ENCODE measurements at places on chromosomes 12 and 14.

DNA sequence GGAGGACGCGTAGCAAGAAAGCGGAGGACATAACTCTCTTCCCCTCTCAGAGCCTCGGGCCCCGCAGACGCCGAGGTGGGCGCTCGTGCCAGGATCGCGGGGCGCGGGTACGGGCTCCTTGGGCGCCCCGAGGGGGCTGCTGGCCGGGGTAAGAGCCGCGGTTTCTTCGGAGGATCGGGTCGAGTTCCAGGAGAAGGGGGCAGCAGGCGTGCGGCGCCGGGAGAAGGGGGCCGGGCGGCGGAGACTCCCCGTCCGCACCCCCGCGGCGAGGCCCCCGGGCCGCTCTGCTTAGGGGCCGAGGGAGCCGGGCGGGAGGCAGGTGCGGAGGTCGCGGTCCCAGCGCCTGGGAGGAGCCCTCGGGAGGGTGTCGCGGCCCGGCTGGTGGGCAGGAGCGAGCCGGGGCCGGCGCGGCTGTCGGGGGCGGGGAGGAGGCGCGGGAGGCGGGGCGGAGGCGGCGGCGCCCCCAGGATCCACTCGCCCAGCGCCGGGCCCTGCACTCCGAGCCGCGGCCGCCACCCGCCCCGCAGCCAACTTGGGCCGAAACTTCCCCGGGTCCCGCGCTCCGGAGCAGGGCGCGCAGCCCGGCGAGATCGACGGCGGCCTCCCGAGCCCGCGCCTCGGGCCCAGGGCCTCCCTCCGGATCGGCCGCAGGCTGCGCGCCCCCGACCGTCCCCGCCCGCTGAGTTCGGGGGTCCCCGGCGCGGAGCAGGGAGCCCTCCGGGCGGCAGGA is 64.4 kb downstream of the FBXL14 start:
- DNase-seq, result no peak

- no peak for DNase-seq
These were observed 146.5 kb downstream of the PIWIL1 start for GRCh38 chr12:130484221-130484620.

DNA sequence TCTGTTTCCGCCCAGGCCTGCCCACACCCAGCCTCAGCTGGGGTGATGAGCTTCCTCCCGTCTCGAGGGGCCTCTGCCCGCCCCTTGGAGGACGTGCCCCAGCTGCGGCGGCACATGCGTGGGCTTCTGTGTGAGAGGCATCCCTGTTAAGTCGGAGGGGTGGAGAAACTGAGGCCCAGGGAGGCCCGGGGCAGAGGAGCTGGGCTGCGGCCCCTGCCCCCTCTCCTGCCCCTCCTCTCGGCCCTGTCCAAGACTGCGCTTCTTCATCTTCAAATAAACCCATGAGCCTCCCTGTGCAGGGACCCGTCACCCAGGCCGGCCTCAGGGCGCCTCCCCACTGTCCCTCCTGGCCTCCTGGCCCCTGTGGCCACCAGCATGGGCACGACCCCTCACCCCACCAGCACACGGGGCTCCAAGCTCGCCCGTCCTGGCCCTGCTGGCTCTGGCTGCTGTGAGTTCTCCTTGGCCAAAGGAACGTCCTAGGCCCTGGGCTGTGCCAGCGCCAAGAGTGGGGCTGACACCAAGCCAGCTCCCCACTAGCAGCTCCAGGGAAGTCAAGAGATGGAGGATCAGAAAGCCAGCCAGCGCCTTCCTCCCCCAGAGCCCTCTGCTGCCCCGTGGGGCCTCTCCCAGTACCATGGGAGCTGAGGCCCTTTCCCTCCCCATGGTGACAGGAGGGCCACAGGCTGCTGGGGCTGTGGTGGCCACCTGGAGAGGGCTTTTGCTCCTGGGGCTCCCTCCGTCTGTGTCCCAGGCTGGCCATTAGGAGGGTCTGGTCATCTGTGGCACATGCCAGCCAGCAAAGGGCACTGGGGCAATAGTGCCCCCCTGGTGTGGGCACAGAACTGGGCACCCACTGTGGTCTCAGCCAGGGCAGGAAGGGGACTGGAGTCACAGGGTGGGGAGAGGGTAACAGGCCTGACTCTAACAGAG is 180.4 kb downstream of the KIF26A start:
- no peak for DNase-seq

- DNase-seq, result no peak
These were observed 5.9 kb downstream of the CCDC198 start for GRCh38 chr14:57487771-57488170.

DNA sequence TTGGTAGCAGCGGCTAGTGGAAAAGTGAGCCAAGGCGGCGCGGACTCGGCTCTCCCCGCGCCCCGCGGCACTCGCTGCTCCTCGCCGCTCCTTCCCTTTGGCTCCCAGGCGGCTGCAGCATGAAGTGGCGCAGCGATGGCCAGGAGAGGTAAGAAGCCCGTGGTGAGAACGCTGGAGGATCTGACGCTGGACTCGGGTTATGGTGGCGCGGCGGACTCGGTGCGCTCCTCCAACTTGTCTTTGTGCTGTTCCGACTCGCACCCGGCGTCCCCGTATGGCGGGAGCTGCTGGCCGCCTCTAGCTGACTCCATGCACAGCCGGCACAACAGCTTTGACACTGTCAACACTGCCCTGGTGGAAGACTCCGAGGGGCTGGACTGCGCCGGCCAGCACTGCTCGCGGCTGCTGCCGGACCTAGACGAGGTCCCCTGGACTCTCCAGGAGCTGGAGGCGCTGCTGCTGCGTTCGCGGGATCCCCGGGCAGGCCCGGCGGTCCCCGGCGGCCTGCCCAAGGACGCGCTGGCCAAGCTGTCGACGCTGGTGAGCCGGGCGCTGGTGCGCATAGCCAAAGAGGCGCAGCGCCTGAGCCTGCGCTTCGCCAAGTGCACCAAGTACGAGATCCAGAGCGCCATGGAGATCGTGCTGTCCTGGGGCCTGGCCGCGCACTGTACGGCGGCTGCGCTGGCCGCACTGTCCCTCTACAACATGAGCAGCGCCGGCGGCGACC is 225.6 kb upstream of the CRY1 start:
- no peak for DNase-seq

GRCh38 chr14:94421316-94421715 is 31.3 kb downstream of the SERPINA11 start:
- DNase-seq, result no peak

DNA sequence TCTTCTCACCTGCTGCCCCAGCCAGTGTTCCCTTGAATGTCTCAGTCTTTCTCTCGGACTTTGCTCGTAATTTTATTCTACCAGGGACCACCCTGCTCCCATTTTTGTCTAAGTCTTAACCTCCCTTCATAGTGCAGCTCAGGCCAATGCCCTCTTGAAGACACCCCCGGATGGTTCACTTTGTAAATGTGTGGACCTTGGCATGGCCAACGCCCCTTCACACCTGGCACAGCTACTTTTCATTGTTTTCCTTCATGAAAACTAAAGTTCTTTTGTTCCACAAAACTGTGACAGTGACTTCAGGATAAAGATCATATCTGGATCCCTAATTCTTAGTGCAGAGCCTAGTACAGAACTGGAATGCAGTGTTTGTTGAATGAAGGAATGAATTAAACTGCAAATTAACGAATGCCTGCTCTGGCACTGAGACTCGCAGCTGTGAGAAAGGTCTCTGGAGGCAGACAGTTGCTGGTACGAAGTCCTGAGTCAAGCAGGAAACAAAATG is 3.5 kb upstream of the RNASE4 start:
- DNase-seq, result no peak

GRCh38 chr12:8702159-8702558 is 4.4 kb downstream of the RIMKLB start:
- DNase-seq, result no peak

DNA sequence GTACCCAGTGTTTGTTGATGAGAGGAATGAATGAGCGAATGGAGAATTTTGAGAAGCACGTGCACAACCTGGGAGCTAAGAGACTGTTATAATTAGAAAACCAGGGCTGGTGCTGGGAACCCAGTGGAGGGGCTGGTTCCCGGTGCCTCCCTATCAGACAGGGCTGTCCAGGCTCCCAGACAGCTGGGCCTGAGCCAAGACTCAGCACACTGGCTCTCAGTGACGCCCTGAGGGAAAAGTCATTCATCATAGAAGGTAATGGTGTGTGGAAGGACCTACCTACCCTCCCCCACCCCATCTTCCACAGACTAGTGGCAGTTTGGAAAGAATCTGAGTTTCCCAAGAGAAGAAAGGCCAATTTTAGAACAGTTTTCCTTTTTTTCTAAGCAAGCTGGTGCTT is 34.7 kb downstream of the KCNA5 start:
- peak; percentile 83 for DNase-seq

DNA sequence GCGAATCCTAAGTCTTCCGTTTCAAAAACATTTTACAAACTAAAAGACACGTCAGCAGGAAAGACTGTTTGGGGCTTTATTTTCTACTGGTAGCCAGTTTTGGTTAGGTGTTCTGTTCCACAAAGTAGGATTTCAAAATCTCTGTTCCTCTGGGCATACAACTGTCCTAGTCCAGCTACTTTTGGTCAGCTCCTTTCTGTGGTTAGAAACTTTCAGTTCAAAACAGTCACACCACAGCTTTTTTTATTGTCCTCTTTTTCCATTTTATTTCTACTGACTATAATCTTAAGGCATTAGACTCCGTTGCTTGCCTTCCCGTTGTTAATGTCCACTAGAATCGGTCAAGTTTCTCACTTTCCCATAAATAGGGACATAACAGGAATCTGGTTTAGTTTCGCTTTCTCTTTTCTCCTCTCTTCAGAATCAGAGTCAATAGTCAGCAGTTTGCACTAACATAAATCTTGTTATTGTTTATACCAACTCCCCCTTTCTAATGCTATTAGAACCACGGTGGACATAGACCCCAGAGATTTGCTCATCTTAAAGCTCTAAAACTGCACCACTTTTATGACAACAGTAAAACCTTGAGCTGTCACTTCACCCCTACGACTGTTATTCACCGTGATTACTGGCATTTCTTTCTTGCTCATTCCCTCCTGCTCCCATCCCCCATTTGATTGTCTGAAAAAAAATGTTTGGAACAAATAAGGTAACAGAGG is 41.5 kb upstream of the NPAS3 start:
- no peak for DNase-seq

DNA sequence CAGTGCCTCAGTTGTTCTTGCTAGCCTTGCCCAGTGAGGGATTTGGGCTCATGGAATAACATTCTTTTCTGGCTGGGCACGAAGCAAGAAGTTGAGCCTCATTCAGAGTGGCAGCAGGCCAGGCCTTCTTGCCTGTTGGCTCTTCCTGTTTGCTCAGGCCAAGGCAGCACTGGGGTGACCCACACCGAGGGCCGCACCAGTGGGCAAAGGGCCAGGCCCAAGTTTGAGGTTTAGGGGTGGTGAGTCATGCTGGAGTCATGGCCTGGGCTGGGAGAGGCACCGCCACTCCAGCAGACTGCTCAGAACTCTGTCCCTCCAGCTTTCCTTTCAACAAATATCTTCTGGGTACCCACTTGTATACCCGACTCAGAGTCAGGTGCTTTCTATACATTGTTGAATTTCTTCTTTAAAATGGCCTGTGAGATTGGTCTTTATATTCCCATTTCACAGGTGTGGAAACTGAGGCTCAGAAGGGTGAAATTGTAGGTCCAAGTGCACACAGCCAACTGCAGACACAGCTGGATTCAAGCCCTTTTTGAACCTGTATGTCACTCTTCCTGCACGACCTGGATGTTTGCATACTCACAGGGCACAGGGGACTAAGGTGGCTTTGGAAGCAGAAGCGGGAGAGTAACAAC is 279.4 kb downstream of the FOXN3 start:
- peak; percentile 46 for DNase-seq

GRCh38 chr12:82523996-82524395 is 162.7 kb upstream of the TMTC2 start:
- no peak for DNase-seq

- DNase-seq, result no peak
These were observed 5.7 kb downstream of the PGAM5 start for GRCh38 chr12:132716356-132716755.

- no peak for DNase-seq
These were observed 167.6 kb downstream of the ANO2 start for GRCh38 chr12:5777451-5777850.

DNA sequence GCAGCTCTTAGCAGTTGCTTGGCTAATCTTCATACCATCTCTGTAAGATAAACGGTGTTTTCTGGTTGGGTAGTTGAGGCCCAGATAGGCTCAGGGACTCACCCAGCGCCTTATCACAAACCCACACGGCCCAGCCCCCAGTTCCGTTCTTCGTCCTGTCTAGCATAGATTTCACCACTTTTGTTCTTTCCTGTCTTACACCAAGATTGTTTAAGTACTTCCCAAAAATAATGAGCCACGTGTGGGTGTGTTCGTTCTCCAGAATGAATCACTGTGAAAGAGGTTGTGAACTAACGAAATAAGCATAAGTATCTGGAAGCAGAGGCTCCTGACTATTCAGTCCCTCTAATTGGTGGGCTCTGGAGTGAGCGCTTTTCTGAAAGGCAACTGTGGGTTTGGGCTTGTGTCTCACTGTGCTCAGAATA is 21.4 kb downstream of the ACVR1B start:
- DNase-seq, result peak; percentile 71

DNA sequence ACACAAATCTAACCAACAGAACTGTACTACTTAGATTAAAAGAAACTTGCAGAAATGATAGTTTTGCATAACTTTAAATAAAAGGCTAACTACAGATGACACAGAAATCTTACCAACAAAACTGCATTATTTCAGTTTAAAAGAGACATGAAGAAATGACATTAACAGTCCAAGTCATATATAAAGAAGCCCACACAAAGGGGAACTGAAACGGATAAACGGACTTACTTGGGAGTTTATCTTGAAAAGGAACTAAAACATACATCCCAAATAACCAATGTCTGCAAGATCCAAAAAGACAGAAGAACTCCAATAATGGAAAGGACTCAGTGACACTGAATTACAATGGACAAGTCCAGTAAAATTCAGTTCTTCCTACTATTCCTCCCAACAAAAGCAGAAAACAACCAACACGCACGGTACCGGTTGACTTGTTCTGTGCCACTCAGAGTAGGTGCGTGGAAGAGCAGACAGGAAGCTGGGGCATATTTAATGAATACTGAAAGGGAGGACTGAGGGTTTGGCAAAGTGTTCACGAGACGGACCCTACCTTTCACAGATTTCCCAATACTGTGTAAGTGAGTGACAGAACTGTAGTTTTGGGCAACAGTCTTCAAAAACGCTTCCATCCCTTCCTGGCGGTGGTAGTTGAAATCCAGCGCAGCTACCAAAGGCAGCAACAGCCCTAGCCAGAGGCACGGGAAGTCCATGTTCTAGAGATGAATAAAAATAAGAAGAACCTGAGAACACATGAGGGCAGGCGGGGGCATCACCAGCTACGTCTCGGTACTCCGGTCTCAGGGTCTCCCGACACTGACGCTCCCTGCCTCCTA is 627 bp downstream of the CPM start:
- no peak for DNase-seq

GRCh38 chr14:35435177-35435576 is 30.6 kb upstream of the NFKBIA start:
- no peak for DNase-seq

DNA sequence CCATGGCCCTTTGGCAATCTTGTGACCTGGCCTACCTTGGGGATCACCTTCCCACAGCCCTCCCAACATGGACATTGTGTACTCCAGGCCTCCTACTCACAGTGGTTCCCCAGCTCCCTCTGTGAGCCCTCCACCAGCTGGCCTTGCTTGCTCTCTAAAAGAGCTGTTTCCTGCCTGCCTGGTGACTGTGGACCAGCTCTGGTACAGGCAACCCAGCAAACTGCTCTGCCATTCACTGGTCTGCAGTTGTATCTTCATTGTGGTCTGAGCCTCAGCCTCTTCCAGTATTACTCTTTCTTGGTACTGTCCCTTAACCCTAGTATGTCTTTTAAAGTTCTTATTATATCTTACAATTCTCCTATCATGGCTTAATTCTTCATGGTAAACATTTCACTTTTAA is 236.2 kb downstream of the KTN1 start:
- no peak for DNase-seq

- no peak for DNase-seq
These were observed 205.1 kb upstream of the GZMB start for GRCh38 chr14:24838945-24839616.

- DNase-seq, result peak; percentile 55
These were observed 608 bp downstream of the PTGES3 start for GRCh38 chr12:56687223-56688128.

Measured in left cardiac atrium (tissue), 4 donors.